ENCODE measurements at places on chromosomes 5 and 9. TPM values are rescaled to one million over a fixed set of nuclear protein-coding genes. Genes with fewer than 3 reads are reported as not detected.

DNA sequence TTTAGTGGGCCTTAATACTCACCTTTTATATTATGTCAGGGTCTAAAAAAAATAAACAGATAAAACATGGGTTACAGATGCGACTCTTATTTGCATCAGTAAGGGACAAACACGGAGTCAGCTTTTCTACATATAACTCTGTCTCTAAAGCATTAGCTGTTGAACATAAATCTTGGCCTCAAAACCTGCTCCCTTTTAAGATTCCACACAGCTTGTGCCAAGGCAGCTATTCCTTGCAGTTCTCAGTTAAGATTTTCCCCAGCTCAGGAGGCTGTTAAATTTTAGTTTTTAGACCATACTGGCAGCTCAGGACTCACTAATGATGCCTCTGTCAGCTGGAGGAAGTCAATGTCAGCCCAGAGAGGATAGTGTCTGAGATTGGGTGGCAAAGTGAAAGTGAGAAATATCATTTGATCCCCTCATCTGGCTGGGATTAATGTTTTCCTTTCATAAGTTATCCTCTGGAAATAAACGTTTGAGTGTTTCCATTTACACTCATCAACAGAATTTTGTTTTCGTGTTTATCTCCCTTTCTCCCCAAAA, 287.5 kb downstream of the ELAVL2 start:
- no peak overlapping the region for H3K27ac ChIP-seq
- no peaks in the 10 kb centered on the region for H3K27me3 ChIP-seq
- no peak for DNase-seq
- H3K4me1 ChIP-seq = no peaks in the 10 kb centered on the region
- H3K4me3 ChIP-seq = no peak overlapping the region

DNA sequence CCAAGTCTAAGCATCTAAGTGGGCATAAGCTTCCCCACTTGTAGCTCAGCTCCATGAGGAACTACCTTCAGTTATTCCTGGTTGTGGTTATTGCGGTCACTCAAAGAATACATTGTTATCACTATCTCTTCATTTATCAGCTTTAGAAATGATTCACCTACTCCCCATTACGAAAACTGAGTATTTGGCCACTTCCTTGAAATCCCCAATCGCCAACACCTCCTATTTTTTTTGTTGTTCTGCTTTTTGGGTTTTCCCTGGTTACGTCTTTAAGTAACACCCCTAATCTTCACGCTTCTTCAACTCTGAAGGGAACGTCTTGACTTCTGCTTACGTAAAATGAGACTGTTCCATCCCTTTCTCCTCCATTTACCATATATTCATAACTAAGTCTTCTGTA, 20.7 kb downstream of the MAPK9 start:
- H3K4me1 ChIP-seq = no peaks in the 10 kb centered on the region
- no peak for DNase-seq
- no peak overlapping the region for H3K4me3 ChIP-seq
- no peaks in the 10 kb centered on the region for H3K27me3 ChIP-seq

Gene SH3GL2
- not detected for total RNA-seq

DNA sequence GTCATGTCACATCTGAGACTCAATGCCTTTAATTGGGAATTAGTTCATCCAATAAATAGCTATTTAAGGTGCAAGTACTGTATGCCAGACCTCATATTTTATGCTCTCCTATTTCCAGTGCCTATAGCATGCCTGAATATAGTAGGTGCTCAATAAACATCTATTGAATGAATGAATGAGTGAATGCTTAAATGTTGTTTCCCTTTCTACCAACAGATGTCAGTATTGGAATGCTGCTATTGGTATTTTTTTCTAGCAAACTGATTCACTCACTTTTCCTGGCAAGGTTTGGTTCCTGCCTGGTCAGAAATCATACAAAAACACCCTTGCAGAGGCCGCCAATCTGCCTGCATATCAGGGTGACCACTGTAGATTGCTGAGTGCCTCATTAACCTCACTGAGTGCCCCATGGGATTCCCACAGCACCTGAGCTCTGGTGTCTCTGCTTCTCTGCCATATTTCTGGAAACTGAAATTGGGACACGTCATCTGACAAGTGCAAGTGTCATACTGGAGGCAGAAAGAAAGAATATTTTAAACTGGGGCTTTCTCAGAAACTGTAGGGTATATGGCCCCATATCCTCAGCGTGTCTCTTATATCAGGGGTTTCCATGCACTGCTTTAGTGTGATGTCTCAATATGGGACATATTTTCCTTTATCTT, 359.7 kb downstream of the TRIM32 start:
- DNase-seq = no peak
- H3K36me3 ChIP-seq = no peaks in the 10 kb centered on the region
- H3K27me3 ChIP-seq = no peaks in the 10 kb centered on the region
- no peak overlapping the region for H3K27ac ChIP-seq
- H3K4me1 ChIP-seq = no peaks in the 10 kb centered on the region

- H3K36me3 ChIP-seq = no peaks in the 10 kb centered on the region
- no peak for DNase-seq
- H3K4me3 ChIP-seq = no peak overlapping the region
- H3K27me3 ChIP-seq = no peaks in the 10 kb centered on the region
- no peaks in the 10 kb centered on the region for H3K4me1 ChIP-seq
- H3K27ac ChIP-seq = no peak overlapping the region
Observed at GRCh38 chr5:74392711-74393351, 247.7 kb downstream of the ENC1 start.

Gene ADAMTSL2
- total RNA-seq = 1.2 TPM

DNA sequence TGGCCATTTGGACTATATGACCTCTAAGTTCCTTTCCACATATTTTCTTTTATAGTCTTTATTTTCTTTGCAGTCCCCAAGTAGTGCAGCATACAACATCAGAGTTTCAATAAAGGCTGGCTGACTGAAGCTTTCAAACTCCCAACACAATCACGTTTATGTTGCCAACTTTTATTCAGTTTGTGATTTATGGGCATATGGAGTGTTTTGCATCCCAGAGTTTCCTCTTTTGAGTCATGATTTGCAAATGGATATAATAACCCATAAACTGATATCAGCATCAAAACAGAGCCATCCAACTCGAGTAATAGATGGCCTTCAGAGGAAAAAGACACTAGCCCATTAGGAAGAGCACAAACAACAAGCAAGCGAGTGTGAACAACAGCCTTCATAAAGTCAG, 414.0 kb downstream of the ELAVL2 start:
- no peak for DNase-seq
- no peak overlapping the region for H3K4me3 ChIP-seq
- no peaks in the 10 kb centered on the region for H3K36me3 ChIP-seq
- H3K4me1 ChIP-seq = no peaks in the 10 kb centered on the region
- H3K27me3 ChIP-seq = no peaks in the 10 kb centered on the region

DNA sequence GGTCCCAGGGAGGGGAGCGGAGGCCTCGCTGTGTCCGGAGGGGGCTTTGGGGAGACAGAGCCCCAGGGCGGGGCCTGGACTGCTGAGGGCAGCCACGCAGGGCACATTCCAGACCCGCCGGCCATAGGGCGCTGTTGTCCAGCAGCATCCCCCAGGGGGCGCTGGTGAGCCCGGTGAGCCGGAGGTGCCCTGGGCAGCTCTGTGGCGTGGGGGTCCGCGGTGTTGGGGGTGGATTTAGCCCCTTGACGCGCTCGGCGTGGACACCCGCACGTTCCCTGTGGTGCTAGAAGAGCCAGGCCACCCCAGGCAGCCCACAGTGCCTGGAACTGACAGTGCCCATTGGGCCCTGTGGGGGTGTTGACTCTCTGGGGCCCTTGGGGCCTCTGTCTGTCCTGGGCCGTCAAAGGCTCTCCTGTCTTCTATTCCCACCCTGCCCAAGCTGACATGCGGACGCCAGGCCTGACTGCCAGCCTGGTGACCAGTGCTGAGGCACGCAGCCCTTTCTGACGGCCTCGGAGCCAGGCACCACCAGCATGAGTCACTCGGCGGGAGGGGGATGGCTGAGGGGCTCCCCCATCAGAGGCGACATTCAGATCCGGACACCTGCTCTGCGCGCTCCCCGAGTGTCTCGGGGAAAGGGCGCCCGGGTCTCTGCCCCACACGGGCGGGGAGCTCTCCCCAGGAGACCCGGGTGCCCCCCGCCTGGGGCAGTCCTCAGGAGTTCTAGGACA, 23.9 kb downstream of the TPPP start:
- peak; percentile 26 for DNase-seq
- H3K4me1 ChIP-seq = peaks cover 33% of the 10 kb centered on the region
- H3K4me3 ChIP-seq = no peak overlapping the region
- no peak overlapping the region for H3K27ac ChIP-seq

Gene ANKRD31
- total RNA-seq = 0.56 TPM

GRCh38 chr5:176781054-176781375, 29.3 kb upstream of the UNC5A start:
- H3K36me3 ChIP-seq = no peaks in the 10 kb centered on the region
- H3K4me1 ChIP-seq = no peaks in the 10 kb centered on the region

DNA sequence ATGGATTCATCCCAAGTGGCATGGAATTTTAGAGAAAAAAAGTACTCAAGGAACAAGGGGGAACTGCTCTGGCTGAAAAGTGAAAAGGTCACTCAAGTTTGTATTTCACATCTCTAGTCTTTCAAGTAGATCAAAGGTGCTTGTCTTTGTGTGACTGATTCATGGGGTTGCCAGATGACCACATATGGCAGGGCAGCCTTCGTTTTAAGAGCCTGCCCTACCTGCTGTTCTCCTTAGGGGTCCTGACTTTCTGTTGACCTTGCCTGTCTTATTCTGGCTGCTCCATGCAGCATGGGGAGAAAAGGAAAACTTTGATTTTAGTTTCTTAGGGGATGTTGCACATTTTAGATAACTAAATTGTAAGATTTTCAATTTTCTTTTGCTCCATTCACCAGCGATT, 877.7 kb downstream of the TLE1 start:
- H3K36me3 ChIP-seq = no peaks in the 10 kb centered on the region
- H3K27ac ChIP-seq = no peak overlapping the region
- H3K4me1 ChIP-seq = no peaks in the 10 kb centered on the region
- no peak overlapping the region for H3K4me3 ChIP-seq
- no peak for DNase-seq
- no peaks in the 10 kb centered on the region for H3K27me3 ChIP-seq

- H3K27ac ChIP-seq = no peak overlapping the region
- no peak for DNase-seq
- H3K27me3 ChIP-seq = no peaks in the 10 kb centered on the region
- no peaks in the 10 kb centered on the region for H3K4me1 ChIP-seq
- no peaks in the 10 kb centered on the region for H3K36me3 ChIP-seq
- no peak overlapping the region for H3K4me3 ChIP-seq
Observed at GRCh38 chr5:84724683-84725082, 340.0 kb upstream of the EDIL3 start.

DNA sequence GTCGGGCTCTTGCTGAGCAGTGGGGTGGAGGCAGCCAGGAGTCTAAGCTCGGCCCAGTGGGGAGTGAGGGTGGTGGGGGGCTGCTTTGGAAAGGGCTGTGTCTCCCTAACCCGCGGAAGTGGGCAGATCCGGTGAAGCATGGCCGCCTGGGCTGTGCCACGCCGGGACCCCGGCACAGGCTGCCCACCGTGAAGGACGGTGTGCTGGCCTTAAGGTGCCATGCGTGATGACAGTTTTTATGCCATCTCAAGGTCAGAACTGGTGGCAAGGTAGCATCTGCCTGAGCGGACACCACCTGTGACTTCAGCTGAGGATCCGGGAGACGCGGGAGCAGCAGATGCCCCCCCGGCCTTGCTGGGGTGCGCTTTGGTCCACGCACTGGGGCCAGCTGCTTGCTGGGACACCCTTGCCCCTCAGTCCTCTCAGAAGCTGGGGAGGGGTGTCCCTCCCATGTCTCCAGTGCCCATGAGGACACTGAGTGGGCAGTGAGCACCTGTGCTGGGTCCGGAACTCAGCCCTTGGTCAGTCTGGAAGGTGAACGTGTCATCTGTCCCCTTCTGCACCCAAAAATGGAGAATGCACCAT, 53.9 kb downstream of the AHRR start:
- no peak overlapping the region for H3K27ac ChIP-seq
- peaks cover 17% of the 10 kb centered on the region for H3K4me1 ChIP-seq
- no peak overlapping the region for H3K4me3 ChIP-seq
- H3K27me3 ChIP-seq = peaks cover 16% of the 10 kb centered on the region
- no peaks in the 10 kb centered on the region for H3K36me3 ChIP-seq
- no peak for DNase-seq

Gene PLCXD3
- not detected for total RNA-seq

- H3K4me3 ChIP-seq = no peak overlapping the region
- peak; percentile 14 for DNase-seq
- H3K36me3 ChIP-seq = no peaks in the 10 kb centered on the region
- H3K4me1 ChIP-seq = no peaks in the 10 kb centered on the region
Observed at GRCh38 chr5:79702606-79703380, 13.2 kb downstream of the CMYA5 start.

Gene CDKN2B-AS1
- total RNA-seq = 0.30 TPM

GRCh38 chr9:70259512-70259802, 679 bp downstream of the SMC5 start:
- H3K27me3 ChIP-seq = no peaks in the 10 kb centered on the region
- peak overlapping the region; percentile 89 for H3K27ac ChIP-seq
- DNase-seq = no peak
- H3K4me1 ChIP-seq = peaks cover 44% of the 10 kb centered on the region
- H3K4me3 ChIP-seq = peak overlapping the region; percentile 89
- H3K36me3 ChIP-seq = peaks cover 4% of the 10 kb centered on the region

- H3K4me1 ChIP-seq = peaks cover 9% of the 10 kb centered on the region
- H3K4me3 ChIP-seq = no peak overlapping the region
- H3K27me3 ChIP-seq = no peaks in the 10 kb centered on the region
- H3K27ac ChIP-seq = no peak overlapping the region
- no peak for DNase-seq
- H3K36me3 ChIP-seq = no peaks in the 10 kb centered on the region
Observed at GRCh38 chr9:133380734-133381133, 4.6 kb downstream of the STKLD1 start.

Gene IL17B
- not detected for total RNA-seq

- no peaks in the 10 kb centered on the region for H3K36me3 ChIP-seq
- DNase-seq = no peak
- H3K4me3 ChIP-seq = no peak overlapping the region
- no peaks in the 10 kb centered on the region for H3K4me1 ChIP-seq
- H3K27ac ChIP-seq = no peak overlapping the region
Observed at GRCh38 chr9:3508078-3508431, 17.7 kb downstream of the RFX3 start.

Measured in CD4-positive, alpha-beta T cell (primary cell).